Stimulated activated CD4-positive, alpha-beta T cell treated with anti-CD3 and anti-CD28 coated beads, Interleukin-12 subunit alpha, Interleukin-12 subunit beta, amount 100 ng/mL, for 24 hours (primary cell): ENCODE measurements at places on chromosomes 6 and 20.

- peak; percentile 62 for DNase-seq
Observed at GRCh38 chr6:136967876-136968752, 46.0 kb downstream of the SLC35D3 start.

GRCh38 chr6:3350252-3350796 is 91.6 kb downstream of the PSMG4 start:
- no peak for DNase-seq

DNA sequence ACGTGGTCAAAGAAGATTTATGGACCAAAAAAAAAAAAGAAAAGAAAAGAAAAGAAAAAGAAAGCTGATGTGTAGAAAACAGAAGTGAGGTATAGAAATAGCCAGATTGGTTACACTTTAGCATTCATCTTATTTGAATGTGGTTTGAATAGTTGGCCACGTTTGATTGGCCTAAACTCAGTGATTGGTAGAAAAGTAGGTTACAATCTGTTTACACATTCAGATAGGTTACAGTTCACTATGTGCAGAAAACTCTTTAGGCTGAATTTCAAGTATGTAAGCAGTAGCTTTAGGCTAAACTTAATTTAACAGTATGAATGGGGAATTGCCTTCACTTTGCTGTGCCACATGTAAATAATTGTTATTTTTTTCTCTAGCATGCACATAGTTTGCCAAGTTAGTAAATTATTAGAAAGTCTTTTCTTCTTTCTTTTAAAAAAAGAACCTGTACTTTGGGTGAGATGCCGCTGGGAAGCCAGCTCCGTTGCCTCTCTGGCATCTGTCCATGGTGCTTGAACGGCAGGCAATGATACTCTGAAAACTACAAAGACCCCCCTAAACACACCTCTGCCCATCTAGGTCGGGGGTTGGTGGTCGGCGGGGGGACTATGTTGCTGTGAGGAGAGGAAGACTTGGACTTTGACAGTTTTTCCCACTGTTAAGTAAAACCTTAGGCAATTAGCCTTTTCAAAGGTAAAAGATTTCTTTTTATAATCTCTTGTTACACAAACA is 173.0 kb downstream of the AIG1 start:
- DNase-seq: no peak

DNA sequence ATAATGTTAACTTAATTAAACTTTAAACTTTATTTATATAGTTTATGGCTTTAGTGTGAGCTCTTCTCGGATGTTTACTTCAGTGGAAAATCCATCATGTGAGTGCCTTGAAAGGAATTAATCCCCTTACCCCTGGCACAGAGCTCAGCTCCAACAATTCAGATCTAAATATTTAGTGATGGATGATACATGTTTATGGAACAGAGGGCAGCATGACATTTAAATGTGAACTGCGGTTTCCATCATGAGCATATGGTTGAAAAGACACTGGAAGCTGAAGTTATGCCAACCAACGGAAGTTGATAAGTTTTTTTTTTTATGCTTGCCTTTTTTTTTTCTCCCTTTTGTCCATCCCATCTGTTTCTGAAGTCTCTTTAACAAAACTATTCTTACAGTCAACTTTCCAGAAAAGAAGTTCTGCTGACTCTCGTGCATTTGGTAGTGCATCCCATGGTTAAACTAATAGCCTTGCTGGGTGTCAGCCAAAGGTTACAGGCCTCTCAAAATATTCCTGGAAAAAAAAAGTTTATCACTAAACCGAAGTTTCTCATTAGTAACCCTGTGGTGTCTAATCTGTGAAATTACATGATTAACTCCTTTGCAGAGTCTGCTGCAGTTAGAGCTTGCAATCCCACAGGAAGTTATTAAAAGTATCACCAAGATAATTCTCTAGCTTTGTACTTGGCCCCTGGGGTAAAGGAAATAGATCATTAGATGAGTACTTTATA is 243.9 kb upstream of the TCF21 start:
- DNase-seq: no peak

- DNase-seq: no peak
Observed at GRCh38 chr20:17661121-17661744, 20.8 kb downstream of the RRBP1 start.

- DNase-seq: no peak
Observed at GRCh38 chr6:120405947-120406346, 928.3 kb downstream of the TBC1D32 start.
